Common myeloid progenitor, CD34-positive (primary cell): ENCODE measurements at places on chromosomes 1 and 21.

GRCh38 chr1:203410182-203410900 is 59.4 kb upstream of the FMOD start:
- peak; percentile 28 for DNase-seq

DNA sequence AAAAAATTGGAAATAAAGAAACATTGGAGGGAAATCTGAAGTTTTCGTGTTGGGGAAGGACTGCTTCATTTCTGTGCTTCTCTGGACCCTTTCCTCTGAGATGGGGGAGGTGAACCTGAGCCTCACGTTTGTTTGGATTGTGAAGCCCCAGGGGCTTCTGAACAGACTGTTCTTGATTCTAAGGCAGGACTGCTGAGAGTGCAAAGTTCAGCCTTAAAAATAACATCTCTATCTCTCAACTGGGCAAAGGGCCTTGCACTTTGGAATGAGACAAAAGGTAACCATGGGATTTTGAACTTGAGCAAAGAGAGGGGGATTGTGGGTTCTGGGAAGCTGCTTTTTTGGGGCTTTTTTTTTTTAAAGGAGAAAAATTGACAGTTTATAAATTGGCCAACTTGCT is 45.0 kb downstream of the GPR88 start:
- DNase-seq, result no peak

- DNase-seq, result no peak
These were observed 4.6 kb upstream of the SMG7 start for GRCh38 chr1:183467687-183468086.

DNA sequence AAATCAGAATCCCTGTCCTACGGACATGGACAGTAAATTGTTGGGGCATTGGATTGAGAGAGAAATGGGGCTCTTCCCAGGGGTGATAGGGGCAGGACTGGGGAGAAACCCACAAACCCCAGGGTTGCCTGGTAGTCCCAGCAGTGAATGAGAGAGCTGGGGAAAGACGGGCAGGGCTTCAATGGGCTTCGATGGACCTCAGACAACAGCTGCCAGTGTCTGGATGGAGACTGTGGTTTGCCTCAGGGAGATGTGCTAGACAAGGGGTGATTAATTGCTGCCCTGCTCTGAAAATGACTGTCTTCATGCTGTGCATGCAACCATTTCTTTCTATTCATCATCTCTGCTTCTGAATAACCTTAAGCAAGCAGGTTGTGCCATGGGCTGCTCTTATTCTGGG is 7.4 kb downstream of the GPR25 start:
- DNase-seq, result no peak

- peak; percentile 86 for DNase-seq
These were observed 19.2 kb upstream of the CDK18 start for GRCh38 chr1:205484985-205485967.

GRCh38 chr1:56644919-56645676 is at the start of gene PRKAA2:
Gene PRKAA2 (plus strand): TSS chr1:56645314. CDS start chr1:56645388, 74 bp downstream.
- peak; percentile 76 for DNase-seq

DNA sequence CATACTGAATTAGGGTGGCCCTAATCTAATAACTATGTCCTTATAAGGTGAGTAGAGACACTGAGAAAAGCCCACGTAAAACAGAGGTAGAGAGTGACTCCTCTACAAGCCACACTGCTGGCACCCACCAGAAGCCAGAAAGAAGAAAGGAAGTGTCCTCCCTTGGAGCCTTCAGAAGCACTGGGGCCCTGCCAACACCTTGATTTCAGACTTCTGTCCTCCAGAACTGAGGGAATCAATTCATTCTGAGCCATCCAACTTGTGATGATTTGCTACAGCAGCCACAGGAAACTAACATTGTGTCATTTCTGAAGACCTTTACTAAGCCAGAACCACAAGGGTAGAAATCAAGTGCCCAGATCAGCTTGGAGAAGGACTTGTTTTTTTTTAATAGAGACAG is 15.0 kb downstream of the GNB1 start:
- DNase-seq, result no peak

DNA sequence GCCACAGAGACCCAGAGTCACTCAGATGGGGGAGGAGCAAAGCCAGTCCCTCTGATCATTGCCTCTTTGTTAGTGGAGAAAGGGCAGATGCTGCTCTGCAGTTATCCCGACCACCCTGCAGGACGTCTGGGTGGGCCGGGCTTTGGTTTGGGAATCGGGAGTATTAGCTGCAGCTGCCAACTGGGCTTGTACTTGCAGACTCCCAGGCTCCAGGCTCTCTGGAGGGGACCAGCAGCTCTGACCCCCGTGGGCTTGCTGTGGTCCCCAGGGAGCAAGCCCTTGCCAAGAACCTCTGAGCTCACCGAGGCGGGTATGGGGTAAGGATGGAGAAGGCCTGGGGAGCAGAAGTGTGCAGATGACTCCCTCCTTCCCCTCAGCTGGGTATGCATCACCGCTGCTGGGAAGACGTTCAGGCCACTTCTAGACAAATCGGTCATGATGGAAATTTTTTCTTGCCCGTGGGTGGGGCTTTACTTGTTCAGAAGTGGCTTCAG is 21.6 kb downstream of the MAPKAPK2 start:
- DNase-seq, result no peak

DNA sequence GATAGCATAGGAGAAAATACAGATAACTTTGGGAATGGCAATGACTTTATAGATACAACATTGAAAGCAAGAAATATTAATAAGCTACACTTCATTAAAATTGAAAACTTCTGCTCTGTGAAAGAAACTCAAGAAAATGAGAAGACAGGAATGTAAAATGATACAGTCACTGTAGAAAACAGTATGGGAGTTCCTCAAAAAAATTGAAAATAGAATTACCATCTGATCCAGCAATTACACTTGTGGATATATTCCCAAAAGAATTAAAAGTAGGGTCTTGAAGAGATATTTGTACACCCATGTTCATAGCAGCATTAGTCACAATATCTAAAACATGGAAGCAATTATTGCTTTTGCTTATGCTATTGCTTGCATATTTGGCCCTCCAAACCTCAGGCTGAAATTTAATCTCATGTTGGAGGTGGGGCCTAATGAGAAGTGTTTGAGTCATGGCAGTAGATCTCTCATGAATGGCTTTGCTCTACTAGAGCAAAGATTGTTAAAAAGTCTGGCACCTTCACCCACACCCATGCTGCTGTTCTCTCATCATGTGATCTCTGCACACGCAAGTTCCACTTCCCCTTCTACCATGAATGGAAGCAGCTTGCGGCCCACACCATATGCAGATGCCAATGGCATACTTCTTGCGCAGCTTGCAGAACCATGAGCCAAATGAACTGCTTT is 15.3 kb upstream of the AHCYL1 start:
- no peak for DNase-seq

DNA sequence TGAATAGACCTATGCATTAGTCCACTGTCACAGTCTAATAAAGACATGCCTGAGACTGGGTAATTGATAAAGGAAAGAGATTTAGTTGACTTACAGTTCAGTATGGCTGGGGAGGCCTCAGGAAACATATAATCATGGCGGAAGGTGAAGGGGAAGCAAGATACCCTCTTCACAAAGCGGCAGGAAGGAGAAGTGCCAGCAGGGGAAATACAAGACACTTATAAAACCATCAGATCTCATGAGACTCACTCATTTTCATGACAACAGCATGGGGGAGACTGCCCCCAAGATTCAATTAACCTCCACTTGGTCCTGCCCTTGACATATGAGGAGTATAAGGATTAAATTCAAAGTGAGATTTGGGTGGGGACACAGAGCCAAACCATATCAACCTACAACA is 59.4 kb downstream of the CAPN9 start:
- DNase-seq, result no peak

GRCh38 chr21:29092102-29092959 is 18.9 kb upstream of the CCT8 start:
- no peak for DNase-seq

- DNase-seq, result no peak
These were observed 10.0 kb downstream of the PLA2G2D start for GRCh38 chr1:20109223-20109856.

- no peak for DNase-seq
These were observed 29.3 kb upstream of the ACTRT2 start for GRCh38 chr1:2991753-2992495.

- no peak for DNase-seq
These were observed 2.7 kb downstream of the IFNAR2 start for GRCh38 chr21:33232291-33233034.

- DNase-seq, result no peak
These were observed 545.2 kb downstream of the MRPL39 start for GRCh38 chr21:25062061-25062460.

DNA sequence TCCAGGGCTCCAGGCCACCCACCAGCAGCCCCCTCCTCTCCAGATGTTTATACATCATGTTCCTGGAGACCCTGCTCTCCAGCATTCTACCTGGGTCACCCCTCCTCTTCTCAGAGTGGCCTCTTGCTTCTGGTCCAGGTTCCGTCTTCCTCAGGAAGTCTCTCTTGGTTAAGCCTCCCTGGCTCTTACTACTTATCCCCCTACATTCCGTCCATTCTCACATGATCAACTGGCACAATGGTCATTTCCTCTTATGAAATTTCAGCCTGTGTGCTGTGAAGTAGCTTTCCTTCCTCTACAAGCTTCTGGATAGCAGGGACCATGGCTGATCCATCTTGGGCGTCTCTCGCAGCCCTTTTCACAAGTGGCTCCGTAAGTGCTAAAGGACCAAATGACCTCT is 33.9 kb upstream of the ATP2B4 start:
- DNase-seq, result no peak

DNA sequence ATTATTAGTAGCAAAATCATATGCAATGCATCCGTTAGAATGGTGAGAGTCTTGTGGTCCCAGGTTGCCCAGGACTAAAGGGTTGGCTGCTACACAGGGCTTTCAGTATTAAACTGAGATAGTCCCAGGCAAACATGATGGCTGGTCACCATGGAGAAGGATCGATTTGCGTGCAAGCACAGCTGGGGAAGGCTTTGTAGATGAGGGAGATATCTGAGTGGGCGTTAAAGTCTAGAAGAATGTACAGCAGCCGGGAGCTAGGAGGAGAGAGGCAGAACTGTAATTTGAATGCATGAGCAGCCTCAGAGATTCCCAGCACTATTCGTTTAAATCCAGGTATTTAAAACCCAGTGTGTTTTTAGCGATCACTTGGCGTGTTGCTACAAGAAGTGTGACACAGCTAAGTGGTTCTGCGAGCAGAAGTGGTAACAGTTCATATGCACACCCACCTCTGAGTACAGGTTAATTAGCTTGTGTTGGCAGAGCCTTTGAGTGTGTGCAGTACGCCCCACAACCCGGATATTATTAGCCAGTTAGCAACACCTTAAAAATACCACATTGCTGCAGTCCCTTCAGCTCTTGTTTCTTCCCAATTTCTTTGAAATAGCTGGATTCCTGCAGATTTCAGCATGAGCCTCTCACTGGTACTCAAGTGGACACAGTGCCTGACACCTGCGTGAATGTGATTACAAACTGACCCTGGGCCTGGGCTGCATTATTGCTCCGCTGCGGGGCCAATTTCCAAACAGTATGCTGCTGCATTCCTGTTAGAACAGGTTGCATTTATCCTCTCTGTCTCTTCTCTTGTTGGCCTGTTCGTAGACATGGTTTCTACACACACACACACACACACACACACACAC is 67.2 kb upstream of the SCAF4 start:
- DNase-seq, result no peak

GRCh38 chr1:116667575-116668105 is at the start of gene IGSF3:
Gene IGSF3 (minus strand): TSS chr1:116667733. CDS start chr1:116666326, 1,407 bp downstream.
- peak; percentile 67 for DNase-seq

DNA sequence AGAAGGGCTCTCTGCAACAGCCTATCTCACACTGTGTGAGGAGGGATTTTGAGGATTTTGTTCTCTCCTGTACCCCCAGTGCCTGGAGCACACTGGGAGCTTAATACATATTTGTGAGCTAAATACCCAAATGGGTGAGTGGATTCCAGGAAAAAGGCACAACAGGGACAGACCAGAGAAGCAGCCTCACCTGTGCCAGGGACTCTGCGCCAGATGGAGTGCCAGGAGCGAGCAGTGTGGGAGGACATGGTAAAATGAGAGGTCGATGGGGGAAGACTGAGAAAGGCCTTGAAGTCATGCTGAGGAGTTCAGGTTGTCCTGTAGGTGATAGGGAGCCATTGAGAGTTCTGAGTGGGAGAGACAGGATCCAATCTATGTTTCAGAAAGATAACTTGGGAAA is 11.0 kb upstream of the KCNA2 start:
- no peak for DNase-seq

DNA sequence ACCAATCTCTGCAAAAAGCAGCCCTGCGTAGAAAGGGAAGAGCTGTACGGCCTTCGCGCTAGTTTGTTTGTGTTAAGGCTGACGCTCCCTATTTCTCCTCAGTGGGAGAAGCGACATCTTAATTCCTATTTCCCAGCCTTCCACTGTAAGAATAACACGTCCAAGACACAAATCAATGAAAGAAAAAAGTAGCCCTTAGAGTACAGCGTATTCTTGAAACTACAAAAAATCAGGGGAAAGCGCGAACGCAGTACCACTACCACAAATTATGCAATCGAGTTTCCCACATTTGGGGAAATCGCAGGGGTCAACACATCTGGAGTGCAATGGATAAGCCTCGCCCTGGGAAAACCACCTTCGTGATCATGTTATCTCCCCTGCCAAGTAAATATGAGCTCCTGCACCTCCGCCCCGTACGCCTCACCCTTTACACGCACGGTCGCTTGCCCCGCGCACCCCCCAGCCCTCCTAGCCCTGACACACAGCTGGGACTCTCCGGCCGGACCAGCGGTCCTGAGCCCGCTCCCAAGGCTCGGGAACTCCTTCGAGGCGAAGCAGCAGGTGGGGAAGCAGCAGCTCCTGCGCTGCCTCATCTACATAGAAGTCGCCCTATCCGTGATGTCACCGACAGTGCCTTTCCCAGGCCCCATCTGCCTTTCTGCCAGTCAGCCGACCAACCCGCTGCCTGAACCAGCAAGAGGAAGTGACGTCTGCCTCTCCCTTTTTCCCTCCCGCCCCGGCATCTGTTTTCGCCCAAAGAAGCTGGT is 94.7 kb downstream of the PPIAL4G start:
- peak; percentile 92 for DNase-seq

DNA sequence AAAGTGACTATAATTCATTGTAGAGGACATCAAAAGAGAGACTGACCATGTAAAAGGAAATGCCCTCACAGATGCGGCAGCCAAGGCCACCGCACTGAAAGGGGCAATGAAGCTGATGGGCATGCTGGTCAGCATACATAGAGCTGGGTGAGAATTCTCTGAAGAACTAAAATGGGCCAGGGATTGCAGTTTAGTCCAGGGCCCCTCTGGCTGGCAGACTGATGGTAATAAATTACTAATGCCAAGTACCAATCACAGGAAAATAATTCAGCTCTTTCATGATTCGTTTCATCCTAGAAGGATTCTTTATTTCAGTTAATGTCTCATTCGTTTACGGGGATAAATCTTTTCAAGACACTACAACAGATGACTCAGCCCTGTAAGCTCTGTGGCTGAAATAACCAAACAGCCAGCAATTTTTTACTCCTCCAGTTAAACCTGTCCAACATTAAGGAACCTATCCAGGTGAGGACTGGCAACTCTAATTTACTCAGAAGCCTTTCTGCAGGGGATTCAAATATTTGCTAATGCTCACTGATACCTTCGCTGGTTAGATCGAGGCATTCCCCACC is 56.9 kb upstream of the MAP1LC3C start:
- no peak for DNase-seq

- peak; percentile 50 for DNase-seq
These were observed 167.3 kb downstream of the ZZZ3 start for GRCh38 chr1:77514921-77515776.

GRCh38 chr1:64932962-64933295 is 33.4 kb downstream of the JAK1 start:
- no peak for DNase-seq
